GM04504 (cell line): ENCODE measurements at places on chromosomes 3 and 15.
A peak's percentile ranks its signal among the peaks of the same experiment; 100 is the strongest.

GRCh38 chr3:96192966-96193550 lies 621.3 kb upstream of the EPHA6 start:
- no peak for DNase-seq

DNA sequence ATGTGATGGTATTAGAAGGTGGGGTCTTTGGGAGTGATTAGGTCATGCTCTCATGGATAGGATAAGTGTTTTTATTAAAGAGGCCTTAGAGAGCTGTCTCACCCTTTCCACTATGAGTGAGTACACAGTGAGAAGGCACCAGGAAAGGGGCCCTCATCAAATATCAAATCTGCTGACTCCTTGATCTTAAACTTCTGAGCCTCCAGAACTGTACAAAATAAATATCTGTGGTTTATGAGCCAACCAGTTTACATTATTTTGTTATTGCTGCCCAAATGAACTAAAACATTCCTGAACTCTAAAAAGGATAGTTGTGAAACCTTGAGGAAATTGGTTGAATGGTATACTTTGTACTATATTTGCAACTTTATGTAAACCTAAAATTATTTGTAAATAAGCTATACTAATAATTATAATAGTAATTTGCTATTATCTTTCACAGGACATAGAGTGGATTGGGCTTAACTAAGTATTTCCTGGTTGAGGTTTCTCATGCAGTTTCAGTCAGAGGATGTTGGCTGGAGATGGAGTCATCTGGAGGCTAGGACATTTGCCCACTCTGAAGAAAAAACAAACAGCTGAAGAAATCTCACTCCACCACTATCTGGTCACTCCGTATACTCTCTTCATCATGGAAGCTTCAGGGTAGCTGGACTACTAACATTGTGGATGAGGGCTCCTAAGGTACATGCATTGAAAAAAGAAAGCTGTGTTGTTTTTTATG lies 1068.6 kb upstream of the CADM2 start:
- no peak for DNase-seq

GRCh38 chr15:74867466-74868038 lies 5.6 kb downstream of the SCAMP2 start:
- DNase-seq = no peak

GRCh38 chr15:74804935-74805334 lies 7.7 kb upstream of the LMAN1L start:
- no peak for DNase-seq

DNA sequence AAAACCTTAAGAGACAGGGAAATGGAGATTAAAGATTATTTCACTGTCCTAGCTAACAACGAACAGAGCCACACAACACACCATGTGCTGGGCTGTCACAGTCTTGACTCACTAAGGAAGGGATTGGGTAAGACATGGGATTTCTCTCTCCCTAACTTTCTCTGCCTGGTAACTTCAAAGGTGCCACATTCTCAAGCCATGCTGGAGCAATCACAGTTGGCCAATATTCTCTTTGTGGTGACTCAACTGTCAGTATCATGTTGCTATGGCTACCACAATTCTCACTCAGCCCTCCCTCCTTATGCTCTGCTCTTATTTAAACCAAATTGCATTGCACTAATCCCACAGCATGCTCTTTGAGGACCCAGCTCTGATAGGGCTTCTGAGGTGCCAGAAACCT lies 74.0 kb downstream of the OXNAD1 start:
- peak; percentile 99 for DNase-seq

DNA sequence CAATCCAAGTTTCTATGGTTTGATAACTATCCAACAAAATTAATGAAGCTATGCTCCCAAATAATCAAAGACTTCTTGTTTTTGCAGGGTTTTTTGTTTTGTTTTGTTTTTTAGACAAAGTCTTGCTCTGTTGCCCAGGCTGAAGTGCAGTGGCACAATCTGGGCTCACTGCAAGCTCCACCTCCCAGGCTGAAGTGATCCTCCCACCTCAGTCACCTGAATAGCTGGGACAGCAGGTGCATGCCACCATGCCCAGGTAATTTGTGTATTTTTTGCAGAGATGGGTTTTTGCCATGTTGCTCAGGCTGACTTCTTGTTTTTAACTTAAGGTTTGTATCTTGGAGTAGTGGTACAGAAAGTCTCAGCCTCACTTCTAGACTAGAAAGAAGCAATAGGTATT lies 11.0 kb upstream of the GATM start:
- no peak for DNase-seq

- DNase-seq = no peak
Measured at GRCh38 chr3:49536875-49537533, 17.3 kb upstream of the BSN start.

DNA sequence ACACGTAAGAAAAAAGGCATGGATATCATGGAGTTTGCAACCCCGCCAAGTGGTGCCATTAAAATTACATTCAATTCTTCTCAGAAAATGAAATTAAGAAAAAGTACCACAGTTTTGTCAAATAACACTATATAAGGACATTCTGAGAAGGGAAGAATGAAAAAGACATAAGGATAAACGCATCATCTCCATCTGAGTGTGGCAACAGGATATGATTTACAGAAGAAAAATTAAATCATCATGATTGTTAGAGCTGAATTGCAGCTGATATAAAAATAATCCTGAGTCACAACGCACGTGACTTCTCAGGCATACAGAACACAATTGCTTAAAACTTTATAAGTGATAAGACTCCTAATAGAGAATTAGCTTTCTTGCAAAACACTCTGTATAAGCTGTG lies 133.8 kb downstream of the GREM1 start:
- DNase-seq = peak; percentile 67

DNA sequence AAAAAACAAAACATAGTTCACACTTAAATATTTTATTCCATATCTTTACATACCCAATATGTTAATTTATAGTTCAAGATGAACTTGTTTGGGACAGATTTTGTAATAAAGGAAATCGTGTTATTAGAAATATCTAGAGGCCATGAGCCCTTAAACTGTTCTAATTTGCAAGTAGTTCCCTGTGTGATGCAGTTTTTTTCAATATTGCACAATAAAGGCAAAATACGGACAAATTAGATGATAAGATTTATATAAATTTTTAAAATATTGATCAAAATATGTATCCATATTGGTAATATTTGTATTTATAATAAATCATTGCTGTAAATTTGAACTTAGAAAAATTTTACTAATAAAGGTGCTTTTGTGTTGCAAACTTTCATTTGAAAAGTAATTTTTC lies 23.8 kb downstream of the CTNNB1 start:
- DNase-seq = no peak

DNA sequence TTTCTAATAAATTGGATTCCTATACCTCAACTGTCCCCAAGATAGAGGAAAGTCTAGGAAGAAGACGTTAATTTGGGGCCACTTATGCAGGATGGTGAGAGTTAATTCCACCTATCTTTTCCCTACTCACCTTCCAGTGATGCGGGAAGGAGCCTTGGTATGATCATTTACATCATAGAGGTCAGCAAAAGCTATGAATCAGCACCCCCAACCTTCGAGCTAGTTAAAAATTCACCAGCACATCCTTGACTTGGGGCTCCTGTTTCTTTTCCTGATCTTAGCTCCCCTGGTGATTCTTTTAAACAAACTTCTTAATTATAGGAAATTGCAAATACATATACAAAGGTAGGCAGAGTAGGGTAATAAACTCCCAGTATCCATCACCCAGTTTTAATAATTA lies 366.6 kb downstream of the SOX2 start:
- no peak for DNase-seq

DNA sequence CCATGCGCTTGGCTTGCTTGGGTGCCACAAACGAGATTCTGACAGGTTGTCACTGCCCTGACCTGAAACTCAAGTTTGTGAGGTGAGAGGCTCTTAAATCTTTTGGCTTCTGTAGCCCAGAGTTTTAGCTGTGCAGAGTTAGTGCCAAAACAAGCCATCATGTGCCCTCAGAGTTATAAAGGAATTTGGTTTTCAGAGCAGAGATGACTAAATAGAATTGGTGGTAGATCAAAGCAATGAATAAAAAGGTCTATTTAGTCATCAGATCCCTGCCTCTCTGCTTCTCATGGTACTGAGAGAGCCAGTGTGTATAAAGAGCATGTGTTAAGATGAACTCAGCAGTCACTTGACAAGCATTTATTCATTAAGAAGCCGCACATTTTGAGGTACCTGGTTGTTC lies 207.5 kb upstream of the DPH6 start:
- peak; percentile 19 for DNase-seq

- DNase-seq = no peak
Measured at GRCh38 chr15:42608110-42608531, 32.7 kb downstream of the STARD9 start.

DNA sequence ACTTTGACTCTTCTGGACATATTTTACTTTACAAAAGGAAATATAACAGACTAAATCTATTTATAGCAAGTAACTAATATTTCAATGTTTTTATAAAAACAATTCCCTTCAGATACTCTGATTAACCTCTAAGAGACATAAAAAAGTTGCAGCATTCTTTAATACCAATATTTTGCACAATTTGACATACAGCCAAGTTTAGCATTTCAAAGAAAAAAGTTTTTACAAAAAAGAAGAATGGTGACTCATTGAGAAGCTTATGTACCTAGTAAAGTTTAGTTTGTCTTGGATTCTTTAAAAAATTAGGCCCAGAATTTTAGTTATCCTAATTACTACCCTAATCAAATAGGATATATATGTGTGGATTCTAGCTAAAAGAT lies 17.6 kb downstream of the DAZL start:
- no peak for DNase-seq

- no peak for DNase-seq
Measured at GRCh38 chr3:18474202-18474601, 49.1 kb upstream of the SATB1 start.

GRCh38 chr3:59401924-59402323 lies 352.1 kb upstream of the CFAP20DC start:
- DNase-seq = no peak

DNA sequence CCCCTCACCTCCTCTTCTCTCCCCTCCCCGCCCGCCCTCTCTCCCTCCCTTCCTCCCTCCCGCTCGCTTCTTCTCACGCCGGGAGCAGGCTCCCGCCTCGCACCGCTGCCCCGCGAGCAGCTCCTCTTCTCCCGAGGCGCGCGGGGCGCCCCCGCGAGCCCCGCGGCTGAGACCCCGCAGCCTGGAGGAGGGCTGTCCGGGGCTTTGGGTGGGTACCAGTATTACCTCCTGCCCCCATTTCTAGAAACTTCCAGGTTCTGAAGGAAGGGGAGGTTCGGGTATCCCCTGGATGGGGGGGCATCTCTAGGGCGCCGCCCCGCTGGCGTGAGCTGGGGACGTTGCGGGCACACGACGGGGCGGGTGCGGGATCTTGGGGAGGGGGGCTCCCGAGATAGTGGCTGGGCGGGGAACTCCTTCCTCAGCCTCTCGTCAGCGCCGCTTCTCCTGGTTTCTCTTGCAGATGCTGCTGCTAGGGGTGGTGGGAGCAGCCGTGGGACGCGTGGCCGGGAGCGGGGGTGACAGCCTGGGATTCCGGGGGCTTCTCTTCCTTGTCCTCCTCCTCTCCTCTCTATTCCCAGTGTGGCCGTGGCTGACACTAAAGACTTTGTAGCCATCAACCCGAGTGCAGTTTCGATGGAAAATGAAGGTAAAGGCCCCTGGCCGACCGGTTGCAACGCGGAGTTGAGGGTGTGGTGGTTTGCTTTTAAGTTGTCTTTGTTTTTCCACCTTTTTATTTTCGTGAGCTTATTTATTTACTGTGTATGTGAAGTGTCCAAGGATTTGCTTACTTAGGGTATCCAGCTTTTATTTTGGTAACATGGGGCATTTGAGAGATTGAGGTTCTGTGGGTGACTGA lies 474 bp downstream of the ATP2C1 start:
- DNase-seq = no peak

- DNase-seq = no peak
Measured at GRCh38 chr15:99604865-99605264, 39.1 kb downstream of the MEF2A start.

- no peak for DNase-seq
Measured at GRCh38 chr3:16917980-16918682, 33.4 kb downstream of the PLCL2 start.

GRCh38 chr3:187568171-187568570 lies 102.0 kb downstream of the SST start:
- no peak for DNase-seq

- no peak for DNase-seq
Measured at GRCh38 chr3:146557745-146558144, 13.3 kb upstream of the PLSCR1 start.

GRCh38 chr15:91468871-91469580 lies 369.0 kb downstream of the SV2B start:
- DNase-seq = no peak

DNA sequence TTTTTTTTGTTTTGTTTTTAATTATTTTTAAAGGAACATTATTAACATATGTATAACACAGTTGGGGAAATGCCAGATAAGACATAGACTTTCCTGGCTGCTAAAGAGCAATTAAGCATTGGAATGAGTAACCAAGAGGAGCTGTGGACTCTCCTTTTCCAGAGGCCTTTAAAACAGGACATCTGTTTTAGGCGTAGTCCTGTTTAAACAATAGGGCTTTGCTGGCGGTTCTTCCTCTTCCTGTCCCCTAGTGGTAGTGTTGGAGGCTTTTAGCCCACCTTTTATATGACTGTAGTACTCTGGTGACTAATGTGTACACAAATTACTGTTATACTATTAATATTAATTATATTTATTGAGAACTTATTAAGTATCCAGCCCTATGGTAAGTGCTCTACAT lies 81.9 kb downstream of the PPARG start:
- no peak for DNase-seq
